Aortic smooth muscle cell (primary cell): ENCODE measurements at places on chromosomes 4 and X. TPM values are rescaled to one million over a fixed set of nuclear protein-coding genes. Genes with fewer than 3 reads are reported as not detected.

The DCLK2 gene
- 3.6 and 3.8 TPM in 2 replicates for total RNA-seq

The FDCSP gene
- not detected in 2 replicates for total RNA-seq

The HHIP gene
- 2.2 and 6.2 TPM in 2 replicates for total RNA-seq

The TCEAL7 gene
- 25.2 and 27.7 TPM in 2 replicates for total RNA-seq

The CLDN2 gene
- total RNA-seq = not detected in 2 replicates

The NEUROG2 gene
- total RNA-seq = not detected in 2 replicates

The SSX3 gene
- not detected in 2 replicates for total RNA-seq

The NRK gene
- 0.13 and 1.2 TPM in 2 replicates for total RNA-seq
